ENCODE measurements at places on chromosomes 7 and 10.
A peak's percentile ranks its signal among the peaks of the same experiment; 100 is the strongest.

GRCh38 chr7:75905785-75906604, 9.0 kb upstream of the POR start:
- peak; percentile 89 for DNase-seq

DNA sequence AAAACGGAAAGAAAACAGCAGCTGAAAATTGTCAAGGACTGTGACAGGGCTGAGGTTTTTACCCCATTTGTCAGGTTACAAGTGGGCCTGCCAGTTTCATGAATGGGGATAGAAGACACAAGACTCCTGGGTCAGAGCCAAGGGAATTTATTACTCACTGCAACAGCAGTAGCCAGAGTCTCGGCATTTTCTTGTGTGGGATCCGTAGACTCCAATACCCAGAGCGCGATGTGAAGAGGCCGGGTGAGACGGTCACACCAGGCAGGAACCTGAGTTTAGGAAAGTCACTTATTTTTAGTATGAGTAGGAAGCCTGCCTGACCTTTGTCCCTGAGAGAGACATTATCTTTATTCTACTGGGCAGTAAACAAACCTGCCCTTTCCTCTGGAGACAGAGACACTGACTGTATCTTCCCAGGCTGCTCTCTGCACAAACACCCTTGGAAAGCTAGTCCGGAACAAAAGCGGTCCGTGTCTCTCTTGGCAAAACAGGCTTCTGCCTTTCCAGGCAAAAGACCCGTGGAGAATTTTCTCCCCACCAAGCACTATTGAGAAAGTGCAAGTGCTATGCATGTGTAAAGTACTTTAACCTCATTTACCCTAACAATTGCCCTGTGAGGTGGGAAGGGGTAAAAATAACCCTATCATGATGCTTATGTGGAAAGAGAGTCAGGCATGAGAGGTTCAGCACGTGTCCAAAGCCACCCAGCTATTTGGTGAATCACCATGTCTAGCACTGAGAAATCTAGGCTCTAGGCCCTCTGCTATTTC, 58.4 kb downstream of the JCAD start:
- DNase-seq: no peak

- DNase-seq: no peak
Measured at GRCh38 chr7:138943061-138943460, 38.1 kb downstream of the KIAA1549 start.

GRCh38 chr10:7853890-7854289, 35.6 kb downstream of the TAF3 start:
- no peak for DNase-seq

DNA sequence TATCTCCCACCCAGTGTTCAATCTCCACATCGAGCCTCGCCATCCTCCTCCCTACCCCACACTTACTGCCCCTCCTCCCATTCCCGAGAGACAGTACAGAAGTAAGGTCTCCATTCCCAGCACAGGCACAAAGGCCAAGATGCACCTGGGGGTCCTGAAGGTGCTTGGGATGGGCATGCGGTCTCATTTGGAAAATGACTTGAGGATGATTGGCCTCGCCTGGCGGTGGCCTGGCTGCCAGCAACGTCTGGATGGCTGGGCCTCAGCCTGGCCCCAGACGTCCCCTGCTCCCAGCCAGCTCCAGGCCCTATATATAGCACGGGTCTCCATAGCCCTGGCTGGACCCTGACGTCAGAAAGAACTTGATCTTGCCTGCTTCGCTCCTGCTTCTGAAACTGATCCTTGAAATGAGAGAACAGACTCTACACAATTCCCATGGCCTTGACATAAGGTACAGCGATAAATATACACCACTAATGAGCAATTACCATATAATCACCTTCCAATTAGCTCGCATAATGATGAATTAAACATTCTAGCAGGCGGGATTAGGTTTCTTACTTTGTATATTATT, 11.8 kb downstream of the EMX2 start:
- DNase-seq: no peak

- DNase-seq: no peak
Measured at GRCh38 chr7:42102301-42102700, 134.7 kb downstream of the GLI3 start.

DNA sequence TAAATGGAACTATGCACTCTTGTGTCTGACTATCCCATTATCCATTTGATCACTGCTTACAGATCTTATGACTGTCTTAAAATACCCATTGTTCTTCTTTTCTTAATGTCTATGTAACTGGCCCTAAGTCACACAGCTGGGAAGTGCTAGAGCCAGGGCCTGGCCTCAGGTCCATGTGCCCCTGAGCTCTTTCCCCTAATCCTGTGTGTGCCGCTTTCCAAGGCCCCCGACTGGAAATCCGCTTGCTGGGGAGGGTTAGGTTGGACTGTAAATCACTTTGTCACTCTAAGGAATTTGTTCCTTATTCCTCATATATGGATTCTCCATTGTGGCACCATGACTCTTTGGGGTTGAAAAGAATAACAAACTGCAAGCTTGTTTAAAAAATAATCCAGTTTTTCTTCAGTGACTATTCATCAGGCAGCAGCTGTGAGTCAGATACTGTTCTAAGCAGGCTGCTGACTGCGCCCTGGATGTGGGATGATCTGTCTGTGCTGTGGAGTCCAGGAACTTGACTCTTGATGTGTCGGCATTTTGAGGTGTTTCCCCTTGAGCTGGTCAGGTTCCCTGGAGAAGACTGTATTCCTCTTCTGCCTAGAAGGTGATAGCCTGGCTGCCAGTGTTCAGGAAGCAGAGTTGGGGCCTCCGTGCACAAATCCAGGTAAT, 236.3 kb downstream of the SDK1 start:
- DNase-seq: no peak

- DNase-seq: no peak
Measured at GRCh38 chr10:31765541-31765940, 163.1 kb downstream of the ARHGAP12 start.

GRCh38 chr7:51021906-51022570, 239.3 kb upstream of the GRB10 start:
- DNase-seq: no peak

- no peak for DNase-seq
Measured at GRCh38 chr7:127690806-127691205, 38.8 kb downstream of the SND1 start.

DNA sequence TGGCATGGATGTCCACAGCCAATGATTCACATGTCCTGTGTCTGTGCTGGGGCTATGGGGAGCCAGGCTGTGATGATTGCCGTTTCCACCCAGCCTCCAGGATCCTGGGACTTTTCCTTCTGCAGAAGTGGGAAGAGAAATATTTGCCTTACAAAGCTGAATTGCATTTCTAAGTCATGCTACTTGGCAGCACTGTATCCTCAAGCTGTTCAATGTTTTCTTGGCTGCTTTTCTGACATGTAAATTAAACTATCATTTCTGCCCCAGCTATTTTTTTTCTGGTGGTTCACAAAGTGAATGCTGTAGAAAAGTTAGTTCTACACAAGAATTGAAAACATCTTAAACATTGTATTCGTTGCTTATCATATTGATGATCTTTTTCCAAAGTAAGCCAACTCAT, 51.9 kb upstream of the TCERG1L start:
- DNase-seq: no peak

- no peak for DNase-seq
Measured at GRCh38 chr7:27364344-27364758, 121.7 kb downstream of the EVX1 start.

DNA sequence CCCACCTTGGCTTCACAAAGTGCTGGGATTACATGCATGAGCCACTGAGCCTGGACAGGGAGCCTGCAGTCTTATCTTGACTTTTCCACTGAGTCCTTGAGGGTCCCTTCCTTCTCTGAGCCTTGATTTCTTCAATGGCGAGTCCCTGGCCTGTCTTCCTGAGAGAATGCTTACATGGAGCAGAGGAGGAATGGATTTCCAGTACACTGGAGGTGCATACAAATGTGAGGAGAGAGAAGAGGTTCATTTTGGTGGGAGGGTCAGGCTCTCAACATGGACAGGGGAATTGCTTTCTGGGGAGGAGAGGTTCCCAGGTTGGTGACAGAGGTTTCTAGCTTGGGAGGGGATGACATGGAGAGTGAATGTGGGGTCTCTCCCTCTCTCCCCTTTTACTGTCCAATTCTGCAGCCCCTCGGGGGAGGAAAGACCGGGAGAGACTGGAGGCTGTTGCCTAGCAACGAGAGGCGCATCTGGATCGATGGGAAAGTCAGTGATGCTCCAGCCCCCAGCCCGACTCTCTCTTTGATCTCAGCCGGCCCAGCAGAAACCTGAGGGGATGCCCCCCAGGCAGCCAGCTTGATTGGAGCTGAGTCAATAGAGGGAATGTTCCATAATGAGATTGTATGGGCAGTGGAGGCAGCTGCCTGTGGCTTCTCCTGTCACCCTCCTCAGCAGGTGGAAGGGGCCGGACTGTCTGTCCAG, 14.8 kb downstream of the SRRM3 start:
- DNase-seq: no peak
